Osteoblast (primary cell): ENCODE measurements at places on chromosomes 3 and 15.

DNA sequence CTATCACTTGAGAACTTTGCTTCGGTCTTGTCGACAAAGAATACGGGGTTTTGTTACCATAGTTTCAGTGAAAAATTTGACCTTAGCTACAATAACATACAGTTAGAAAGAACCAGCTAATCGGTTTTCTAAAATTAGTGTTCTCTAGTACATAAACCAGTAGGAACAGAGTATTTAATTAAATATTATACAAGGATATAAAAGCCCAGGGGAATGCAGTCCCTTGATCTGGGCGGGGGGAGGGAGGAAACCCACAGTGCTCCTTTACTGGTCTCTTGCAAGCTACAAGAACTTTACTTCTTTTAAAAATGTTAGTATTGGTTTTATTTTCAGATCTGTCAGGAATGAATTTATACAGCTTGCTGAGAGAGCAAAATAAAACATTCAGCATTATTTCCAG, 41.8 kb downstream of the ITPR1 start:
- no peak for DNase-seq

- no peak for DNase-seq
Measured at GRCh38 chr3:64825404-64826120, 137.8 kb upstream of the ADAMTS9 start.

- DNase-seq, result peak; percentile 83
Measured at GRCh38 chr3:27311400-27311799, 57.8 kb downstream of the NEK10 start.

GRCh38 chr3:37862219-37862902, 681 bp downstream of the CTDSPL start:
- DNase-seq, result peak; percentile 93

DNA sequence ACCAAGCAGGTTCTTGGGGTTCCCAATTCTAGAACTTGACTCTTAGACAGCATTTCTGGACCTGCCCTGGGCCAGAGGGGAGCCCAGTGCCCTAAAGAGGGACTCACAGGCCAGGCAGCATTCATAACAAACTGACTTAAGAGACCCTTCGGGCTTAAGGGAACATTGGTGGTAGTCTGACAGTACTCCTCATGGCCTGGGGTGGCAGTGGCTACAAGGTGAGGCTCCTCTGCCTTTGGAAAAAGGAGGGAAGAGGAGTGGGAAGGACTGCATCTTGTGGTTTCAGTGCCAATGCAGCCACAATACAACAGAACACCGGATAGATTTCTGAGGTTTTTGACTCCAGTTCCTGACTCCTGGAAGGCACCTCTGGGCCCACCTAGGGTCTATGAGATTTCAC, 172.2 kb upstream of the STRIT1 start:
- DNase-seq, result no peak

DNA sequence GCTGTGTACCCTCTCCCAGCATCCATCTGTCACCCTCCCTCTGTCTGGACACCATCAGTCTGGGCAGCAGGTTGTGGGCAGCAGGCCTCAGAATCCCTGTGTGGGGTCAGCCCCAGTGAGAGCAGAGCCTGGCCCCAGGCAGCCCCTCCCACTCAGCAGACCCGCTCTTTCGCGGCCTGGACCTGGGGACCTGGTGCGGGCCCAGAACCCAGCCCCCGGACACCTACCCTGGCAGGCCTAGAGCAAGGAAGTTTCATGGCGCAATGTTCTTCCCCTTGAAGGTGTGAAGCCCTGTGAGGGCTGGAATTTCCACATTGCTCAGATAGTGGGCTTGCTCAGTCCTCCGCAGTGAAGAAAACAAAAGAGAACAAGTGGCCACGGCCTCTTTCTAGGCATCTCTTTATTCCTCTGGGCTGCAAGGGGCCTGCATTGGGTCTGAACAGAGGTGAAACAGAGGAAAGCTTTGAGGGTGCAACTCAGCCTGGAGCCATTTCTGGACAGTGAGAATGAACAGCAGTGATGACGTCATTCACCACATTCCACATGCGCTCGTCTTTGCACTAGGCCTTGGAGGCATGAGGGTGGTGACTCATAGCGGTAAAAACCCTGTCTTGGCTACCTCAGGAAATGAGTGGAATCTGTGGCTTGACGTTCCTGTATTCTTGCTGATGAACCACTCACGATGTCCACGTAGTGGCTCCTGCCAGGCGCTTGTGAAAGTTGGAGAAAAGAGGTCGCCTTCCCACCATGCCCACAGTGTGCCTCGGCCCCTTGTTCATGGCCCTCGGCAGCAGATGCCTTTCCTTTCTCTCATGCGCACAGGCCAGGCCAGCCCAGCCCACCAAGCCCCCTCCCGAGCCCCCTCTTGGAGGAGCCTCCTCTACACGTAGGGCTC, 66.1 kb downstream of the SLC30A4 start:
- DNase-seq, result peak; percentile 97

DNA sequence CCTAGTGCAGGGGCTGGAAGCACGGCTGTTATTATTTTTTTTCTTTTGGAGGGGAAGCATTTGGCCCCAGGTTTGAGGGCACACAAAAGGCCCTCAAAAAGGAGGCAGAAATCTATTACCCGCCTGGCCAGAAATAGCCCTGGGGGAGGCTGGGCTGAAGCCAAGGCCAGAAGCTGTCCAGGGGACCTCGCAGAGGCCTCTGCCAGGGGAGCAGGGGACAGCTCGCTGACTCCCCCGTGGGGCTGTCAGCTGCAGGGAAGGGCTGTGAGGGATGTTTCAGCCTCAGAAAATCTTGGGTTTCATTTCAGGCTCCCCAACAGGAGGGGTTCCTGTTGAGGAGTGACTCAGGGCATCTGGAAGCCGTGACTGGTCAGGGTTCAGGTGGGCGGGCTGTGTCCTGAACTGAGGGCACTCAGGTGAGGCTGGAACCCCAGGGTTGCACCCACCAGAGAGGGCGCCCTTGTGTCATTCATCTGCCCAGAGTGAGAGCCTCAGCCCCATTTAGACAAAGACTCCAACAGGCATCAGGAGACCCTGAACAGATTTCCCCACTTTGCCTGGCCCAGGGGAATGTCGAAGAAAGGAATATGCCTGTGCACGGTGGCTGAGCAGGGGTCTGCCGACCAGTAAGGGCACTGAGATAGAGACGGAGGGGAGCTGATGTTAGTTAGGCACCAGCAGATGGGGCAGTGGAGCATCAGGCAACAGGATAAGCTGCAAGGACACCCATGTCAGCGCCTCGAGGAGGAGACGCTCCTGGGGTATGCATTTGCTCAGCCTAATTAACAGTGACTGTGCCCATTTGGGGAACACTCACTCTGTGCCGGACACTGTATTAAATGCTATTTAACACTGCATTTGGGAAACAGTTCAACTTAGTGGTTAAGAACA, 43.5 kb upstream of the SLC6A11 start:
- no peak for DNase-seq

GRCh38 chr3:149277331-149277813, 55.7 kb upstream of the CP start:
- DNase-seq, result peak; percentile 92

- no peak for DNase-seq
Measured at GRCh38 chr15:96978937-96979473, 648.5 kb downstream of the NR2F2 start.

- peak; percentile 64 for DNase-seq
Measured at GRCh38 chr3:115659253-115660220, 36.2 kb downstream of the GAP43 start.

GRCh38 chr3:133894353-133895207, 1.1 kb downstream of the RAB6B start:
- no peak for DNase-seq

GRCh38 chr3:37479981-37480380, 305.6 kb upstream of the LRRFIP2 start:
- DNase-seq, result no peak

DNA sequence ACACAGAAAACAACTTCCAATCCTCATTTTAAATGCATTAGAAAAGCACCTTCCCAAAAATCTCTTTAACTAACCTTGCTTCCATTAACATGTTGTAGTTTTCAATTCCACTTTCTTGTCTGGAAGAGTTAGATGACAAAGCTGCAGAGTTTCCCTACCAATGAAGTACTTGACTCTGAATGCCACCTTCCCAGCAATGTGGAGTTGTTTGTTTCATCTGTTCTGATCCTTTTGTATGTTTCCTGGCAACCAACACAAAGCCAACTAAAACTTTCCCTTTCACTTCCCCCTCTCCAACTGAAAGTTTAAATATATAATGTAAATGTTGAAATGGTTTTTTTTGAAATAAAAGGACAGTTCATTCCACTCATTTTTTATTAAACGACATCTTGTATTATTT, at the start of gene WDR49:
Gene WDR49, minus strand, starts transcription at position 183 of the 400 bp plus-strand sequence. CDS start 517 bp downstream, outside the sequence.
- no peak for DNase-seq

GRCh38 chr3:42081838-42082473, 9.2 kb upstream of the TRAK1 start:
- no peak for DNase-seq

GRCh38 chr3:160163229-160163878, 61.9 kb upstream of the C3orf80 start:
- no peak for DNase-seq

GRCh38 chr3:3800080-3800455, 837 bp downstream of the LRRN1 start:
- peak; percentile 61 for DNase-seq

GRCh38 chr3:37114251-37115145, 59.9 kb downstream of the LRRFIP2 start:
- no peak for DNase-seq

GRCh38 chr3:156507285-156507684, 47.6 kb downstream of the SSR3 start:
- peak; percentile 66 for DNase-seq

DNA sequence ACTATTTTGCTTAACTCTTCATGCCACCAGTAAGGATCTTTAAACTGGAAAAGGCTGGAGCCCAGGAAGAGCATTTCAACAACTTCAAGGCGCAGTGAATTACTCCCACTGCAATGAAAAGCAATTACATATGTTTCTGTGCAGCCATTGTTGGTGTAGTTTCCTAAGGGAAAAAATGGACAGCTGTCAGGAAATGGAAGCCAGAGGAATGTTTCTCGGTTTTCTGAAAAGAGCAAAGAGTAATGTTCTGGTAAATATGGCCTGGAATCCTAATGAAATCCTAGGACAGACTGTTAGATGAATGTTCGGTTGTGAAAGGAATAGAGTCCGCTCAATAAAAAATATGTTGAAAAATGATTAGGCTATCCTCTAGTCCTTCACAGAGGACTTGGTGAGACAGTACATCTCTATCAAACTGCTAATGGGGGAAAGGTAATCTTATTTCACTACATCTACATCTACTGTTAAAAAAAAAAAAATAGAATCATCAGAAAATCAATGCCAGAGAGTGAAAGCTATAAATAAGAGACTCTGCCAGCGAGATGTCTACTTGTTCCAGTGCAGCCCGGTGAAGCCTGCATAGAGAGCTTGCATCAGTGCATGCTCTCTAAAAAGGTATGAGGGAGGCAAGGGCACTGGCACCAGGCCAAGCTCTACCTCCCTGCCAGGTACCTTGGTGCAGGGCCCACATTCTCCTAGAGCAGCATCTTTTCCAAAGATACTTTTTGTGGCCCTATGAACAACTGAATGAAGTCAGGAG, 68.2 kb upstream of the TJP1 start:
- DNase-seq, result no peak

- DNase-seq, result no peak
Measured at GRCh38 chr3:119305286-119305685, 11.1 kb downstream of the ARHGAP31 start.

GRCh38 chr3:38376098-38376816, 29.7 kb downstream of the XYLB start:
- DNase-seq, result no peak

DNA sequence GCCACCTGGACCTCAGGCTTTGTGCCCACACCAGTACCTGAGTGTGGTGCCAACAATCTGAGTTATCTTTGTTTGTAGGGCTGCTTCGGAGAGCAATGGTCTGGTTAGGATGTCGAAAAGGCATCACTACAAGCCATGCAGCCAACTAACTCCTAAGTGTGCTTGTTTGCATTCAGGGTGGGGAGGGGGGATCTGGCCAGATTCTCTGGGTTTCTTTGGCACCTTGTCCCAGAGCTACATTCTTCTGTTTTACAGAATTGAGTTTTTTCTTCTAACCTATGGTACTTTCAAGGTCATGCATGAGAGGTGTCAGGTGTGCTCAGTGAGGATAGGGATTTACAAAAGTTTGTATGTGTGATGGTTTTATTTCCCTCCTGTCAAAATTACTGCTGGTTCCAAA, 391.4 kb upstream of the RARB start:
- no peak for DNase-seq

- no peak for DNase-seq
Measured at GRCh38 chr3:31345581-31345980, 187.1 kb upstream of the STT3B start.

GRCh38 chr3:167852216-167852615, 116.7 kb downstream of the SERPINI1 start:
- no peak for DNase-seq

DNA sequence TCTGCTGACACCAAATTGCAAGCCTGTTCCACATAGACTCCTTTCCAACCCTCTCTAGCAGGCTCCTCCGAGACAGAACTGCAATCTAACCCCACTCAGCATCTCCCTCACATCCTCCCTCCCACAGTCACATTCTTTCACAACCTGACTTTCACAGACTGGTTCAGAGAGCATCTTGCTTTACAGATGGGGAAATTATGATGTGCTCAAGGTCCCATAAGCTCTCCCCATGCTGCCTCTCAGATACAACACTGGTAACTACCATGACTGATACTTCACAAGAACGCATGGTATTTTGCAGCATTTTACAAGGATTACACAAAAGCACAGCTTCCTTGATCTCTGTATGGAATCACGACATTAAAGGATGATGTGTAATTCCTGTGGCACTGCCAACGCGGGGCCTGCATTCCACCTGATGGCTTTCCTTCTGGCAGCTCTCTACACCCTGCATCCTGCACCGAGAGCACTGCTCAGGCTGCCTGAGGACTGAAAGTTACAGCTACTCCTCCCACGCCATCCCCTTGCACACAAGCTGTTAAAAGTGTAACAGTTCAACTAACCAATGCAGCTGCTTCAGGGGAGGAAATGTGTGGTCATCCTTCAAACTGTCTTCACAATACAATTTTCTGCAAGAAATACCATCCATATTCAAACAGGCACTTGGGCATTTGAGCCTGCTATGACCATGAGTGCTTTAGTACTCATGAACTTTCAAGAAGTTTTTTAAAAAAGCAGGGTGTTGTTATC, 27.6 kb downstream of the TBC1D2B start:
- DNase-seq, result peak; percentile 66

DNA sequence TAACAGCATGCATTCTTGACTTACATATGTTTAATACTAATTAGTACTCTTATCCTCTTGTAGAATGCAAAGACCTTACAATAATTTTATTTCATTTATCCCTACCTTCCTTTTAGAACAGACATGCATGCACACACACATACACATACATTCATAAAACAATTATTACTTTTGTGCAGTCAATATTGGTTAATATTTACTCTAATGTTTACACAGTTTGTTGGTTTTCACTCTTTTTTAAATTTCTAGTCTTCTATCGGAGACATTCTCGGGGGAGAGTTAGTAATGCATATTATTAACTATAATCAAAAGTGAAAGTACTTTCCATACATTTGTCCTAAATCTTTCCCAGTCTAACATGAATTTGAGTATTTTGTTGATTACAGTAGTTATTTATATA, 317.7 kb upstream of the DPH6 start:
- DNase-seq, result no peak

DNA sequence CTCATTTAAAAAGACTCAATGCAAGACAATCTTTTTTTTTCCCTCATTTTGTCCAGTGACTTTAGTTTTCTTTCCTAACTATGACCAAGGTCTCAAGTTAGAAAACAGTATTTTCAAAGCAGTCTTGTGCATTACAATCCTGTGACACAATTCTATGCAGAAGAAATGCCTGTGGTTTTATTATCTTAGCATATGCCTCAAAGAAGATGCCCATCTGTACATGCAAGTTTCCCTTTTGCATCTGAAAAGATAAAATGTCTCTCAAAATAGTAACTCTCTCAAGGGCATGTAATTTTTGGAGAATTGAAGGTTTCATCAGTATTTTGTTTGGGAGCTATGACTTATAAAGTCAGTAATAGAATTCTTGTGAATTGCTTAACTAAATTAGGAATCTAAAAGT, 292.0 kb upstream of the SUCLG2 start:
- DNase-seq, result no peak
